ENCODE measurements at places on chromosomes 16 and 17. TPM values are rescaled to one million over a fixed set of nuclear protein-coding genes. Genes with fewer than 3 reads are reported as not detected.

Gene HS3ST4
- not detected for total RNA-seq

Gene DOC2A
- total RNA-seq, result 0.86 TPM

Gene SULT1A2
- total RNA-seq, result 0.40 TPM

Gene LRRC46
- 0.52 TPM for total RNA-seq

Gene TERB1
- total RNA-seq, result not detected

Gene CCL5
- 2.5 TPM for total RNA-seq

Gene CDH8
- not detected for total RNA-seq

Gene TP53TG3B
- not detected for total RNA-seq

Gene MYH13
- not detected for total RNA-seq
